ENCODE measurements at places on chromosomes 4 and X.

- DNase-seq = no peak
- H3K27ac ChIP-seq = no peak overlapping the region
- no peak overlapping the region for H3K4me3 ChIP-seq
These were observed 192.1 kb downstream of the PRR32 start for GRCh38 chrX:127011629-127012028.

DNA sequence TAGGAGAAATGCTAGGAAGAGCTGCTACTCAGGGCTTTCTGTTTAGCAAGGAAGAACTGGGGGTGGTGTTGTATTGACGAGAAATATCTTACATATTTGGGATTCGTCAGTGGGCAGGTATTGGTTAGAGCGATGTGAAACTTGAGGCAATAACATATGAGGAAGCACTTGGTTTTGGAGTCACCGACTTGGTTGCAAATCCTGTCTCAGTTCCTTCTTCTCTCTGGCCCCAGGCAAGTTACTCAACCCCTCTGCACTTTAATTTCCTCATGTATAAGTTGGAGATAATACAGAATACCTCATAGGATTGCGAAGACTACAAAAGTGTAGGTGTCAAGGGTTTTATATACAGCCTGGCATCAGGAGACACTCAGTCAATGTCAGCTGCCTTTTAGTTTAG lies 34.1 kb downstream of the GPAT3 start:
- peak; percentile 23 for DNase-seq
- no peak overlapping the region for H3K4me3 ChIP-seq
- H3K36me3 ChIP-seq = no peaks in the 10 kb centered on the region
- H3K27me3 ChIP-seq = peaks cover 14% of the 10 kb centered on the region
- H3K27ac ChIP-seq = no peak overlapping the region

DNA sequence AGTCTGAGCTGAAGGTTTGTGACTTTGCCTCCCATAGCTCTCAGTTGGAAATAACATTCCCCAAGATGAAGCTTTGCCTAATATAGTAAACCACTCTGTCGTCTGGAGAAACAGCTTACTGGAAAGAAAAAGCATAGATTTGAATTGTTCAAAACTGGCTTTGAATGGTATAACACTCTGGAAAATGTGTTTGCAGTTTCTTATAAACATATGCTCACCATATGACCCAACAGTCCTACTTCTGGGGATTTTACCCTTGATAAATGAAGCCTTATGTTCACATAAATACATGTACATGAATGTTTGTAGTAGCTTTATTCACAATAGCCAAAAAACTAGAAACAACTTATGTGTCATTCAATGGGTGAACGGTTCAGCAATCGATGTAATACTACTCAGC lies 10.2 kb downstream of the VEGFD start:
- no peaks in the 10 kb centered on the region for H3K36me3 ChIP-seq
- no peak overlapping the region for H3K27ac ChIP-seq
- H3K4me3 ChIP-seq = no peak overlapping the region
- DNase-seq = no peak
- H3K27me3 ChIP-seq = peaks cover 5% of the 10 kb centered on the region

GRCh38 chrX:44314259-44314734 lies 29.2 kb downstream of the EFHC2 start:
- H3K27me3 ChIP-seq = peaks cover 8% of the 10 kb centered on the region
- peak; percentile 6 for DNase-seq
- peaks cover 6% of the 10 kb centered on the region for H3K4me1 ChIP-seq
- peak overlapping the region; percentile 41 for H3K4me3 ChIP-seq
- no peaks in the 10 kb centered on the region for H3K36me3 ChIP-seq

DNA sequence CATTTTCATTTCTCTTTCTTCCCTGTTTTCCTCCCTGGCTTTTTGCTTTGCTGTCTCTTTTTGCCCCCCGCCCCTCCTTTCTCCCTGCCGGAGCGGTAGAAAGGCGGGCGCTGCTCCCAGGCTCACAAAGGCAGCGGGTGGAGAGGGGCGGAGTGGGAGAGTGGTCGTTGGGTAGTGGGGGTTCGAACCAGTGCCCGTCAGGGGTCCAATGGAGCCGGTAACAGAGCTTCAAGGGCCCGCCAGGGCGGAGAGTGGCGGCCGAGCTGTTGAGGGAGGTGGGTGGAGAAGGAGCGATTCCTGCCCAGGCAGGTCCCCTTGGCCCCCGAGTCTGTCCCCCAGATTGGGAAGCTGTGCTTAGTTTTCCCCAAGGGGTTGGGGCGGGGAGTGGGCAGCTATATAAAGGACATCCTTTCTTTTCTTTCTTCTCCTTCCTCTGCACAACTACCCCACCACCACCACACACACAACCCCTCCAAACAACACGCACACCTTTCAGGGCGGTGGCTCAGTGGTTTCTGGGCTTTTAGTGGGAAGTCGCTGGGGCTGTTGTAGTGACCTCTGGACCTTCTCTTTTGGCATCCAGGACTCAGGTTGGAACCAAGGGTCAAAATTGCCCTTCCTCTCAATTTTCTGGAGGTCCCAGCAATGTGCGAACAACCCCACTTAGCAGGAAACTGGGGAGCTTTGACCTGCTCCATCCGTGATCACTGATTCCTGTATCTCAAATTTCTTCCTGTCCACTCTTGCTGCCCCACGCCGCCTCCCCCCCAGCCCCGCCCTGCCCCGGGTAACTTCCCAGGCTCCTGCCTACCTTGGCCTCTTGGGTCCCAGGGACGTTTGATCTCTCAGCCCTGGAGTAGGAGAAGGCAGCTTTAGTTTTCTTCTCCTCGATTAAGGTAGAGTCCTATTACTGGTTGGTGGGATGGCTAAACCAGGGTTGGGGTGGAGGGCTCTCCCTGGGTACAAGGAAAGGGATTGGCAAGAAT lies 1.9 kb downstream of the EFNB1 start:
- H3K4me3 ChIP-seq = peak overlapping the region; percentile 92
- peaks cover 50% of the 10 kb centered on the region for H3K4me1 ChIP-seq
- peak overlapping the region; percentile 20 for H3K27ac ChIP-seq
- H3K36me3 ChIP-seq = no peaks in the 10 kb centered on the region

- no peak overlapping the region for H3K27ac ChIP-seq
- H3K4me3 ChIP-seq = no peak overlapping the region
- no peaks in the 10 kb centered on the region for H3K27me3 ChIP-seq
- H3K4me1 ChIP-seq = no peaks in the 10 kb centered on the region
- DNase-seq = no peak
These were observed 298.8 kb upstream of the NOCT start for GRCh38 chr4:138716559-138717335.

DNA sequence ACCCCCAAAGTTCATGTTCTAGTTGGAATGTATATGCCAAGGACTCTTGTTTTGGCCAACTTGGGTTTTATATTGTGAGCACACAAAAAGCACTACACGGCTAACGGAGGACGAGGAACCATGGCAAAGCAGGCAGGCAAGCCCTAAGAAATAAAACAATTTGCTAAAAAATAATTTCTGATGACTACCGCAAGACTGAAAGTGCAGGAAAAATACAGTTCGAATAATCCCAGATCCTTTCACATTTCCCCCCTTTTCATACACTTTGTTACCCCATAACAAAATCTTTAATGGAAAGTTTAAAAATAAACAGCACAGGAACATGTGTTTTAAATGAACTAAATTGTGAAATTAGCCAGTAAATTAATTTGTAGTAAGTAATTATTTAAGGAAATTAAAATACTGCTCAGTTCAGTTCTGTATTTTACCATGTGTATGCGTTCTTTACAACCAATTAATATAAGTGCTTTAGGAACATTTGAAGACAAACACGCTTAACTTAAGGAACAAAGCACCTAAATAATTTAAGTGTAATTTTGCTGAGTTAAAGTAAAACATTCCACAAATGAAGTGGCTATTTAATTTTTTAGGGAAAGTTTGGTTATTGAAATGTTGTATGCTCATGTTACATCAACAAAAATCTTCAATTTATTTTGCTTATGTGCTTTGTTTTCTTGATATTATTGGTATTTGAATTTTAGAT lies 12.4 kb upstream of the PITX2 start:
- H3K36me3 ChIP-seq = peaks cover 6% of the 10 kb centered on the region
- H3K4me3 ChIP-seq = no peak overlapping the region
- no peak overlapping the region for H3K27ac ChIP-seq
- peaks cover 35% of the 10 kb centered on the region for H3K4me1 ChIP-seq
- peaks cover 70% of the 10 kb centered on the region for H3K27me3 ChIP-seq

GRCh38 chrX:102745857-102746584 lies 25.5 kb downstream of the GPRASP3 start:
- peaks cover 24% of the 10 kb centered on the region for H3K27me3 ChIP-seq
- peak overlapping the region; percentile 83 for H3K4me3 ChIP-seq
- DNase-seq = no peak
- H3K36me3 ChIP-seq = no peaks in the 10 kb centered on the region
- H3K4me1 ChIP-seq = peaks cover 2% of the 10 kb centered on the region

- no peaks in the 10 kb centered on the region for H3K27me3 ChIP-seq
- H3K4me3 ChIP-seq = no peak overlapping the region
- no peaks in the 10 kb centered on the region for H3K4me1 ChIP-seq
- no peaks in the 10 kb centered on the region for H3K36me3 ChIP-seq
- DNase-seq = no peak
- H3K27ac ChIP-seq = no peak overlapping the region
These were observed 70.0 kb downstream of the NPNT start for GRCh38 chr4:105965183-105965800.

DNA sequence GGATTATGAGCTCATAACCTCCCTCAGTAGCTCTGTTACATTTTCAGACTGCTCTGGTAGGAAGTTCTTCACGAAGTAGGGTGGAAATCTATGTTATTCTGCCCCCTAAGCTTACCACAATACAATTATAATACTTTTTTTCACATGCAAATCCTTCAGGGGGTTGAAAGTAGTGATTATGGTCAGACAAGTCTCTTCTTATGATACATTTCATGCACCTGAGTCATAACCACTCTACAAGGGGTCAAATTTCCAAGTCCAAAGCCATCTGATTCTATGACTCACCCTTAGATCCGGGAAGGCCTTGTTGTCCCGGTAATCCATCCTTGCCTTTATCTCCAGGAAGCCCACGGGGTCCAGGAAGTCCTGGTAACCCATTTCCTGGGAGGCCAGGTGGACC lies 95.2 kb downstream of the ATG4A start:
- H3K4me3 ChIP-seq = no peak overlapping the region
- H3K36me3 ChIP-seq = no peaks in the 10 kb centered on the region
- no peaks in the 10 kb centered on the region for H3K4me1 ChIP-seq
- DNase-seq = no peak
- no peaks in the 10 kb centered on the region for H3K27me3 ChIP-seq

DNA sequence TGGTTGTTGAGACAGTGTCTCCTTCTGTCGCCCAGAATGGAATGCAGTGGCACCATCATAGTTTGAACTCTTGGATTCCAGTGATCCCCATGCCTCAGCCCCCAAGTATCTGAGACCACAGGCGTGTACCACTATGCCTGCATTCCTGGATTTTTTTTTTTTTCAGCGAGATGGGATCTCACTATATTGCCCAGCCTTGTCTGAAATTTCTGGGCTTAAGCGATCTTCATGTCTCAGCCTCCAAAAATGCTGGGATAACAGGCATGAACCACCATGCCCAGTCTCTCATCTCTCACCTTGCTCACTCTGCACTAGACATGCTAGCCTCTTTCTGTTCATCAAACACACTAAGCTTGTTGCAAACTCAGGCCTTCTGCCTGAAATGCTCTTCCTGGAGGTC lies 104.1 kb downstream of the UBE2K start:
- no peak for DNase-seq
- H3K4me3 ChIP-seq = no peak overlapping the region

- H3K4me1 ChIP-seq = no peaks in the 10 kb centered on the region
- H3K27ac ChIP-seq = no peak overlapping the region
- no peak for DNase-seq
These were observed 57.0 kb downstream of the CEP44 start for GRCh38 chr4:174340714-174341113.

DNA sequence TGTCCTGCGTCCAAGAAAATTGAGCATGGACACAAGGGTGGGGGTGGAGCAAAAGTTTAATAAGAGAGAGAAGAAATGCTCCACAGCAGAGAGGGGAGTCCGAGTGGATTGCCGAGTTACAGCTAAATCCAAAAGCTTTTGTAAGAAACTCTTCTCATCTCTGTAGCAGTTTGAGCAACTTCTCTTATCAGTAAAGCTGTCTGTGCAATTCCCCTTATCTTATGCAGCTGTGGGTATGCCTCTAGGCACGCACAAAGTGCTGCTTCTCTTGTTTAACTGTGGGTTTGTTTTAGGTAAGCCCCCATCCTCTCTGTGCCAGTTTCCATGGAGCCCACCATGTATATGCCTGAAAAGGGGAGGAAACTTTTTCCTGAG lies 44.8 kb downstream of the HMGB2 start:
- peaks cover 6% of the 10 kb centered on the region for H3K4me1 ChIP-seq
- H3K4me3 ChIP-seq = no peak overlapping the region
- no peak overlapping the region for H3K27ac ChIP-seq
- no peak for DNase-seq
- H3K27me3 ChIP-seq = no peaks in the 10 kb centered on the region

- no peaks in the 10 kb centered on the region for H3K4me1 ChIP-seq
- no peak overlapping the region for H3K27ac ChIP-seq
- H3K27me3 ChIP-seq = no peaks in the 10 kb centered on the region
- H3K4me3 ChIP-seq = no peak overlapping the region
- H3K36me3 ChIP-seq = no peaks in the 10 kb centered on the region
These were observed 91.6 kb upstream of the BMP2K start for GRCh38 chr4:78684325-78685079.

- H3K27me3 ChIP-seq = no peaks in the 10 kb centered on the region
- no peaks in the 10 kb centered on the region for H3K4me1 ChIP-seq
- H3K27ac ChIP-seq = no peak overlapping the region
These were observed 1450.3 kb downstream of the STIM2 start for GRCh38 chr4:28310926-28311325.

DNA sequence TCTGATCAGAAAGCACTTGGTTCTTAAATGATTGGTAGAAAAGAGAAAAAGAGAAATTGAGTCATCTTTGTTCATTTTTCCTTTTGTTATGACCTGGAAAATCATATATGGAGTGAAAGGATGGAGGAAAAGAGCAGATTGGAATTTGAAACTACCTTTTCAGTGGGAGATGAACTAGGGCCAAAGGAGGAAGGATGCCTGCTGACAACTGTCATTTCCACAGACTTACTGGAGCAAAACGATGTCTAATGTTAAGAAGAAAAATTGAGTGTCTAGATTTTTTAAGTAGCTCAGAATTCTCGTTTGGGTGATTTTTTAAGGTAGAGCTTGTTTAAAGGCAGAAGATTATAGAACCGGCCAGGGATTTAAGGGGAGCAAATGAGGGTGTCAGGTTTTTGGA lies 144.6 kb upstream of the KCNIP4 start:
- H3K4me1 ChIP-seq = no peaks in the 10 kb centered on the region
- no peaks in the 10 kb centered on the region for H3K27me3 ChIP-seq

DNA sequence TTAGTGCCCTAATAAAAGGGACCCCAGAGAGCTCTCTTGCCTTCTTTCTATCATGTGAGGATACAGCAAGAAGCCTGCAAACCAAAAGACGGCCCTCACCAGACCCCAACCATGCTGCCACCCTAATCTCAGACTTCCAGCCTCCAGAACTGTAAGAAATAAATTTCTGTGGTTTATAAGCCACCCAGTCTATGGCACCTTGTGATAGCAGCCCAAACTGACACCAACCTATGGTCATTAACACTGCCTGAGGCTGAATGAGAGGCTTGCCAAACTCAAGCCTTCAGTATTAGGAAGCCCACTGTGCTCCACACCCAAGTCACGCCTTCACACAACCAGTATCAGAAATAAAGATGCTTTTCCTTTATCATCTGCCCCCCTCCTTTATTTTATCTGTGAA lies 127.3 kb upstream of the KLF3 start:
- DNase-seq = no peak
- no peaks in the 10 kb centered on the region for H3K27me3 ChIP-seq
- H3K4me3 ChIP-seq = no peak overlapping the region
- H3K36me3 ChIP-seq = no peaks in the 10 kb centered on the region

- H3K4me3 ChIP-seq = no peak overlapping the region
- no peaks in the 10 kb centered on the region for H3K4me1 ChIP-seq
- H3K27ac ChIP-seq = no peak overlapping the region
These were observed 125.8 kb downstream of the EDA start for GRCh38 chrX:69741721-69742120.
